Body of pancreas (tissue), 4 donors: ENCODE measurements at places on chromosomes 12 and 14. TPM values are rescaled to one million over a fixed set of nuclear protein-coding genes. Genes with fewer than 3 reads are reported as not detected.

The IFNG-AS1 gene
- total RNA-seq: not detected

DNA sequence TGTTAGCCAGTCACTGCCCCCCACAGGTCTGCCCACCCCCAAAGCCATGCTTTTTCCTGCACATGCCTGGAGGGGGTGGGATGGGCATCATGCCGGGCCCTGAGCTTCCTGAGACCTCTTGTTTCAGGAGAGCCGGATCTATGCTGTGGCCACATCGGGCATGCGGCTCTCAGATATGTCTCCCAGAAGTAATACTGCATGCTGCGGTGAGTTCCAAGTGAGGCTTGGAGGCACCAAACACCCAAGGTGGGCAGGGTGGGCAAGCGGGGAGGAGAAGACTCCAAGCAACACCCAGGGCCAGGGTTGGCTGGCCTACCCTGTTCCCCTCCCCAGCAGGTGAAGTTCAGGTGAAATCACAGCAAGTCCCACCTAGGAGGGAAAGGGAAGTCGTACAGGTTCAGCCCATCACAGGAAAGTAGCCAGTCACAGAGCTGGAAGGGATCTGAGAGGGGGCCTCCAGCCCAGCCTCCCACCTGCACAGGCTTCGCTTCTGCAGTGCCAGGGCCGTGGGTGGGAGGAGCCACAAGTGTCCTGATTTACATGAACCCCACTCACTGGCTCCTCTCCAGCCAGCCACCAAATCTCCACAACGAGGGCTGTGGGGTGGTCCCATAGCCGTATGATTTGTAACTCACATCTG, 30.9 kb downstream of the PIGH start:
- no peaks in the 10 kb centered on the region for H3K27me3 ChIP-seq
- H3K27ac ChIP-seq: no peak overlapping the region
- no peak overlapping the region for H3K4me3 ChIP-seq
- DNase-seq: no peak
- no peaks in the 10 kb centered on the region for H3K36me3 ChIP-seq
- H3K4me1 ChIP-seq: peaks cover 18% of the 10 kb centered on the region

The KRT8 gene
- 455 TPM for total RNA-seq

DNA sequence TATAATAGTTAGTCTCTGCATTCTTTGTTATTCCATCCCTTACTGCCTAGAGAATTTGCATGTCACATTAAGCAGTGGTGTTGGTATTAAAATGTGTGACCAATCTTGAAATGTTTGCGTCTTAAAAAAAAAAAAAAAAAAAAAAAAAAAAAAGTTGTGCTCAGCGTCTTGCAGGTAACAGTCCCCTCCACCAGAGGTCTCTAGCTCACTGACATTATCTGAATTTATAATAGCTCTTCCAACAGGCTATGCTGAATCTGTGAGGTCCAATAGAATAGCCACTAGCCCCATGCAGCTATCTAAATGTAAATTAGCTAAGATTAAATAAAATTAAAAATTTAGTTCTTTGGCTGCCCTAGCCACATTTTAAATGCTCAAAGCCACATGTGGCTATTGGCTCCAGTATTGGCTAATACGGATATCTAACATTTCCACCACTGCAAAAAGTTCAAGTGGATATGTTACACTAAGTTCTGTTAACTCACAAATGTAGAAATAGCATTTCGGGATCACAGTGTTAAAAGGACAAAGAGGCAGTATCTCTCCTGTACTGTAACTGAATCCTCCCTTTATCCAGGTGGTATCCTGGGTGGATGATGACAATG, 28.7 kb downstream of the NKX2-8 start:
- H3K4me1 ChIP-seq: no peaks in the 10 kb centered on the region
- DNase-seq: peak; percentile 53
- H3K4me3 ChIP-seq: no peak overlapping the region
- H3K27me3 ChIP-seq: no peaks in the 10 kb centered on the region
- H3K27ac ChIP-seq: no peak overlapping the region
- no peaks in the 10 kb centered on the region for H3K36me3 ChIP-seq

- H3K4me3 ChIP-seq: no peak overlapping the region
- no peaks in the 10 kb centered on the region for H3K36me3 ChIP-seq
- H3K27ac ChIP-seq: no peak overlapping the region
- no peak for DNase-seq
Observed at GRCh38 chr14:35338731-35339405, 46.7 kb downstream of the PSMA6 start.

DNA sequence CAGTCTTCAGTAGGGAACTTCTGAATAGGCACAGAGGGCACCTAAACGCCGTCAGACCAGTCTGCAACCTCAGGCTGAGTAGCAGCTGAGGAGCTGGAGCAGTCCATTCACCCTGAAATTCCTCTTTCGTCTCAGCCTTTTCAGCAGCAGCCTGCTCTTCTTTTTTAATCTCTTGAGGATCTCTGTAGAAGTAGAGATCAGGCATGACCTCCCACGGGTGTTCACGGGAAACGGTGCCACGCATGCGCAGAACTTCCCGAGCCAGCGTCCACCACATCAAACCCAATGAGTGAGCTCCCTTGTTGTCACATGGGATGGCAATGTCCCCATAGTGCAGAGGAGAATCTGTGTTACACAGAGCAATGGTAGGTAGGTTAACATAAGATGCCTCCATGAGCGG, 11.1 kb upstream of the MARK3 start:
- no peak for DNase-seq
- H3K36me3 ChIP-seq: no peaks in the 10 kb centered on the region
- no peaks in the 10 kb centered on the region for H3K4me1 ChIP-seq
- no peak overlapping the region for H3K4me3 ChIP-seq

The NYNRIN gene
- 7.3 TPM for total RNA-seq

The SLC6A15 gene
- not detected for total RNA-seq

The TMEM132C gene
- 4.4 TPM for total RNA-seq

GRCh38 chr14:36662258-36662542, 540 bp downstream of the PAX9 start:
- no peak for DNase-seq
- H3K4me1 ChIP-seq: peaks cover 64% of the 10 kb centered on the region
- no peak overlapping the region for H3K4me3 ChIP-seq
- no peaks in the 10 kb centered on the region for H3K36me3 ChIP-seq
- H3K27ac ChIP-seq: no peak overlapping the region

- H3K36me3 ChIP-seq: no peaks in the 10 kb centered on the region
- no peaks in the 10 kb centered on the region for H3K4me1 ChIP-seq
- H3K27ac ChIP-seq: no peak overlapping the region
- DNase-seq: no peak
- no peak overlapping the region for H3K4me3 ChIP-seq
Observed at GRCh38 chr14:33622496-33622895, 328.4 kb downstream of the EGLN3 start.

DNA sequence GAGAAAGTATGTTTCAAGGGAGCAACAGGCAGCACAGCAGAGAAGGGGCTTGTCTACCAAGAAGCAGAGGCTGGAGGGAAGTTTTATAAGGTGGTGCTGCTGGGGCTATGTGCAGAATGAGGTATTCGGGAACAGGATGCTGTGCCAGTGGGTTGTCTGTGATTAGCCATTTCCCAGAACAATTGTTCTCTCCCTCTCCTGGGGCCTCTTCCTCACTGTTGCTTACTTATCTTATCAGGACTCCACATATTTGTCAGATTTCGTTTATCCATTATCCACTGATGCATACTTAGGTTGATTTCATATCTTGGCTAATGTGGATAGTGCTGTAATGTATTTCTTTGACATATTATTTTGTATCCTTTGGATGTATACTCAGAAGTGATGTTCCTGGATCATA, 195.1 kb upstream of the RTL1 start:
- no peak overlapping the region for H3K27ac ChIP-seq
- no peaks in the 10 kb centered on the region for H3K4me1 ChIP-seq

- no peak overlapping the region for H3K27ac ChIP-seq
- no peak for DNase-seq
- no peaks in the 10 kb centered on the region for H3K36me3 ChIP-seq
- H3K27me3 ChIP-seq: no peaks in the 10 kb centered on the region
Observed at GRCh38 chr14:59067127-59067894, 121.2 kb upstream of the DAAM1 start.

DNA sequence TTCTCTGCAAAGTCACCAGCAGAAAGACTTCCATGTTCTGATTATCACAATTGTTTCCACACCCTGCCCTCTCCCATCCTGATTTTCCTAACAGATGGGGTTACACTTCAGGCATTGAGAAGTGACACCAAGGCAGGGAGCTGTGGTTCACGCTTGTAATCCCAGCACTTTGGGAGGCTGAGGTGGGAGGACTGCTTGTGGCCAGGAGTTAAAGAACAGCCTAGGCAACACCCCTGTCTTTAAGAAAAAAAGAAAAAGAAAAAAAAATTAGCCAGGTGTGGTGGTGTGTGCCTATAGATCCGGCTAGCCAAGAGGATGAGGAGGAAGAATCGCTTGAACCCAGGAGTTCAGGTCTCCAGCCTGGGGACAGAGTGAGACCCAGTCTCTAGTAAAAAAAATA, 5.2 kb downstream of the PPP1CC start:
- no peaks in the 10 kb centered on the region for H3K27me3 ChIP-seq
- H3K36me3 ChIP-seq: no peaks in the 10 kb centered on the region
- H3K4me3 ChIP-seq: no peak overlapping the region

GRCh38 chr14:105148604-105149145, 19.9 kb downstream of the JAG2 start:
- no peak overlapping the region for H3K4me3 ChIP-seq
- H3K27me3 ChIP-seq: no peaks in the 10 kb centered on the region
- H3K4me1 ChIP-seq: no peaks in the 10 kb centered on the region
- DNase-seq: no peak
- no peaks in the 10 kb centered on the region for H3K36me3 ChIP-seq

DNA sequence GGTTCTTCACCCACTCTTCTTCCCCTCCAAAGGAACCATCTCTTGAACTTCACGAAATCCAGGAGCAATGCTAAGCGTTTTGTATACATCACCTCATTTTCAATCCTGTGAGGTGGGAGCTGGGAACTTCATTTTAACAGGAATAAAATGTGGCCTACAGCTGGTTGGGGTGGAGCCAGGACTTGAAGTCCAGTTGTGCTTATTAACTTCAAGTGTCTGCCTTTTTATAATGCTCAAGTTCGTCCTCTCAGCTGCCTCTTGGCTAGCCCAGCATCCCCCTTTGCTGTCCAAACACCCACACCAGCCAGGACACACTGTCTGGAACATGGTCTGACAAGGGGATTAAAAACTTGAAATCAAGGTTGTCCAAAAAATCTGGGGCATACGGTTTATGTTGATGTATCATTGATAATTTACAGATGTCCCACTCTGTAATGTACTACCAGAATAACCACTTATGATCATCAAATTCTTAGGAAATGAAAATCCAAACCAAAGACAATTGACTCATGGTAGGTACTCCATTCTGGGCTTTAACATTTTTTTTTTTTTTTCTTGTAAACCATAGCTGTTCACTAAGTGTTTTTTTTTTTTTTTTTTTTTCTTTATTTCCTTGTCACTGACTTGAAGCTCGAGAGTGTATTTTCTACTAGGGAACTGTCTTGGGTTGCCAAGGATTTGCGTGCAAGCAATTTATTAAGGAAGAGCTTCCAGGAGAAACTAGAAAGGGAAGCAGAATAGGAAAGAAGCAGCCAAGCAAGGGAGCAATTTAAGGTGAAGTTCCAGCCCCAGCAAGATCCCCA, 252.3 kb downstream of the EFCAB11 start:
- peak; percentile 19 for DNase-seq
- no peaks in the 10 kb centered on the region for H3K27me3 ChIP-seq
- peak overlapping the region; percentile 64 for H3K27ac ChIP-seq
- no peak overlapping the region for H3K4me3 ChIP-seq
- H3K4me1 ChIP-seq: peaks cover 14% of the 10 kb centered on the region

GRCh38 chr12:93275589-93275988, 102.1 kb upstream of the NUDT4 start:
- no peaks in the 10 kb centered on the region for H3K27me3 ChIP-seq
- no peaks in the 10 kb centered on the region for H3K4me1 ChIP-seq
- no peaks in the 10 kb centered on the region for H3K36me3 ChIP-seq
- no peak for DNase-seq

DNA sequence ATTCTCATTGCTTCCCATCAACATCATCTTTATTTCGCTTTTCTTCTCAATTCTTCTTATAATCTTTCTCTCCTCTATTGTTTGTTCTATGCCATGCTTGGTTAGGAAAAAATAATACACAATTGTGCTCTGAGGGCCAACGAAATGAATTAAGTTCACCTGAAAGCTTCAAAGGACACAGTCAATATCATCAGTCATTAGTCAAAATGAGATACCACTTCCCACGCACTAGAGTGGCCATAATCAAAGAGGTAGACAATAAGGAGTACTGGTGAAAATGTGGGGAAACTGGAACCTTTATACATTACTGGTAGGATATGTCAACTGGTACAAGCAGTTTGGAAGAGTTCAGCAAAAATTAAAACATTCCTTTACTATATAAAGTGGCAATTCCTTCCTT, 91.5 kb downstream of the TMTC1 start:
- no peaks in the 10 kb centered on the region for H3K27me3 ChIP-seq
- H3K4me3 ChIP-seq: no peak overlapping the region
- DNase-seq: no peak
- H3K27ac ChIP-seq: no peak overlapping the region
- H3K4me1 ChIP-seq: no peaks in the 10 kb centered on the region

DNA sequence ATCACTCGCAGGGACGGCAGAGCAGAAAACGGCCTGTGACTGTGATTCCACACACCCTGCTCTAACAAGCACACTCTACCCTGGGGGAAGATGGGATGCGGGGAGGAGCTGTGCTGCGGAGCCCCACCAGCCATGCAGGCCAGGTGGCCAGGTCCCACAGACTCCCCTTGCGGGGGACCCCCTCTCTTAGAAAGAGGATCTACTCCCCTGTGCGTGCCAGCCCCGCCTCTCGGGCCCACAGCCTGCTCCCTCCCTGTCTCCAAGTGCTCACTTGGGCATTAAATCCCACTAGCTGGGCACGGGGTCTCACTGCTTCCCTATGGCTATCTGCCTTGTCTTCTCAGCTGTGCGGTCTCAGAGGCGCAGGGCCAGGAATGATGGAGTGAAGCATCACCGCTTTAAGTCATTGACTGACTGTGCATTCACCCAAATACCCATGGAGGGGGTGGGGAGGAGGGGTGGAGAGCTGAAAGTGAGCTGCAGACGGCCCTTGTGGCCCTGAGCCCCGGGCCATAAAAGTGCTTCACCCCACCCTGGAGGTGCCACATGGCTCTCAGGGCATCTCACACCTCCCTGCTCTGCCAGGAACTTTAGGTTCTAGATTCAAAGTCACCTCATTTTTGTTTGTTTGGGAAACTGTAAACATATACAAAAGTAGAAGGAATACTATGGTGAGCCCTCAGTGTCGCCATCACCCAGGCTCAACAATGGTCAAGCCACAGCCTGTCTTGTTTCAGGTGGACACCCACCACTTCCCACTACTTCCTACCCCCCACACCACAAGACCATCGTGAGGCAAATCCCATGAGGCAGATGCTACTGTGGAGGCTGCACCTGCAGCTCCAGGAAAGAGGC, 9.4 kb downstream of the STX2 start:
- H3K4me3 ChIP-seq: no peak overlapping the region
- H3K27ac ChIP-seq: no peak overlapping the region
- H3K4me1 ChIP-seq: peaks cover 12% of the 10 kb centered on the region
- DNase-seq: no peak

The MYO1H gene
- total RNA-seq: not detected

DNA sequence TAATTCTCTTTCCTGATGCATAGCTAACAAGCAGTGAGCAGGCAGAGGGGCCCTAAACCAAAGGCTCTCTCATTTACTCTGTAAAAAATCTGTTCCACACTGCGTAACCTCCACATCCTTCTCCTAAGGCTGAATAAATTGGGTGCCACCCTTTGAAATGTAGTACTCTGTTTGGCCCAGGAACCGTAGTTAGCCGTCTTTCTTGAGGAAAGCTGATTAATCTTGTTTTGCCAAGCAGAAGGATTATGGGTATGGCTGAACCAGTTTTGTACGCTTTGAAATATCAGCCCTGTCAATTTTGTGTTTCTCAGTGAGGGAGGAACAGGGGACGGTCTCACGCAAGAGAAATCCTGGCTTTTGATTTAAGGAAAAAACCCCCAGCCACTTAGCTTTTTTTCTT, 19.7 kb downstream of the EML1 start:
- H3K36me3 ChIP-seq: no peaks in the 10 kb centered on the region
- no peaks in the 10 kb centered on the region for H3K27me3 ChIP-seq
- no peak overlapping the region for H3K27ac ChIP-seq
- H3K4me3 ChIP-seq: no peak overlapping the region
